ENCODE measurements at places on chromosomes 3 and 15.

DNA sequence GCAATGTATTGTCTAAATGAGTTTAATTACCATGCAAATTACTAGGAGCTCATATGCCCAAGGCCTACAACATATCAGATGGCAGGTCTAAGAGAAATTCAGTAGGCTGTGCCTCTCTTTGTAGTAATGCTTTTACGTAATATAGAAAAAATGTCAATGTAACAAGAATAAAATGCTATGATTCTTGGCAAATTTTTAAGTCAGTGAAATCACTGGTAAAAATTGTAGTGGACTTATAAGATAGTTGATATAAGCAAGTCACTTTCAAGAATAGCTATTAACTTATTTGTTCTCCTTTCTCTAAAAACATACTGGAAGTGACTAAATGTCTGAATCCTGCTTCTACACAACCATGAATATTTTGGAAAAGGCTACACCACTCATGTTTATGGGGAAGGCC lies 707.8 kb downstream of the TUSC7 start:
- no peak for DNase-seq

GRCh38 chr3:111610189-111610588 lies 15.0 kb upstream of the ZBED2 start:
- DNase-seq, result no peak

DNA sequence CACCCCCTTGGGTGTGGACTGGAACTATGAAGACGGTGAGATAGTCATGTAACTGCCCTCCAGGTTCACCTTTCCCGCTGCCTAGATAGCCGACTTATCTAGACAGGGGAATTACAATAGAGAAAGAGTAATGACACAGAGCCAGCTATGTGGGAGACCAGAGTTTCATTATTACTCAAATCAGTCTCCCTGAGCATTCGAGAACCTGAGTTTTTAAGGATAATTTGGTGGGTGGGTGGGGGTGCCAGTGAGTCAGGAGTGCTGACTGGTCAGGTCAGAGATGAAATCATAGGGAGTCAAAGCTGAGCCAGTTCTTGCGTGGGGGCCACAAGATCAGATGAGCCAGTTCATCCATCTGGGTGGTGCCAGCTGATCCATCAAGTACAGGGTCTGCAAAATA lies 19.7 kb upstream of the DNAJC19 start:
- no peak for DNase-seq

GRCh38 chr15:48798319-48798718 lies 12.6 kb downstream of the CEP152 start:
- DNase-seq, result no peak

- no peak for DNase-seq
Observed at GRCh38 chr3:166634091-166634746, 745.9 kb downstream of the ZBBX start.

DNA sequence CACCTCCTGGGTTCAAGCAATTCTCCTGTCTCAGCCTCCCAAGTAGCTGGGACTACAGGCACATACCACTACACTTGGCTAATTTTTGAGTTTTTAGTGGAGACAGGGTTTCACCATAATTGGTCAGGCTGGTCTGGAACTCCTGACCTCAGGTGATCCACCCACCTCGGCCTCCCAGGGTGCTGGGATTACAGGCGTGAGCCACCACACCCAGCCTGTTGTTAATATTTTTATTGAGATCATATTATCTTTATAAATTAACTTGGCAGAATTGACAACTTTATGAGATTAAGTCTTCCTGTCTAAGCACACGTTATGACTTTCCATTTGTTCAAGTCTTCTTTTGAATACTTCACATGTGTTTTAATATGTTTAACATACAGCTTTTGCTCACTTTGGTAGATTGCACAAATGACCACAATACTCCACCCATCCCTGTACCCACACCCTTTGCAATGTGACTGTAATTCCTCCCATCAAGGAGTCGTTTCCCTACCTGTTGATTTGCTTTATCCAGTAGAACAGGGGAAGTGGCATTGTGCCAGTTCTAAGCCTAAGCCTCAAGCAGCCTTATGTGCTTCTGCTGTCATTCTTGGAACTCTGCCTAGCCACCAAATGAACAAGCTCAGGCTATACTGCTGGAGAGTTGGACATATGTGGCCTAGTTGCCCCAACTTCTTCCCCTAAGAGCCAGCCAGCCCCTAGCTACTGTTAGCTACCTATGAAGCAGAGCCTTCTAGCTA lies 8.2 kb downstream of the XYLB start:
- no peak for DNase-seq

GRCh38 chr3:121963608-121964007 lies 58.4 kb downstream of the ILDR1 start:
- DNase-seq, result no peak

GRCh38 chr3:160638184-160638583 lies 38.8 kb upstream of the ARL14 start:
- no peak for DNase-seq

DNA sequence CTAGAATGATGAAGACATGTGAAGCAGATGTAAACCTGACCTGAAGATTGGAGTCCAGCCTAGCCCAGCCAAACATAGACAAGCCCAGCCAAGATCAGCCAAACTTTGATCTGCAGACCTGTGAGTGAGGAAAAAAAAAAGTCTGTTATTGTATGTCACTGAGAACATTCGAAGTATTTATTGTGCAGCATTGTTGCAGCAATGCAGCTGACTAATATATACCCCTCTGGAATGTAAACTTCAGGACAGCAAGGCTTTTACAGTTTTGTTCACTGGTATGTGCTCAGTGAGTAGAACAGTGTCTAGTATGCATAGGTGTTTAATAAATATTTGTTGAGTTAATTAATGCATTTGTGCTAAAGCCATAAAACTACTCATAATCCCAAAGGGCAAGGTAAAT lies 23.4 kb downstream of the TMEM202 start:
- DNase-seq, result no peak

DNA sequence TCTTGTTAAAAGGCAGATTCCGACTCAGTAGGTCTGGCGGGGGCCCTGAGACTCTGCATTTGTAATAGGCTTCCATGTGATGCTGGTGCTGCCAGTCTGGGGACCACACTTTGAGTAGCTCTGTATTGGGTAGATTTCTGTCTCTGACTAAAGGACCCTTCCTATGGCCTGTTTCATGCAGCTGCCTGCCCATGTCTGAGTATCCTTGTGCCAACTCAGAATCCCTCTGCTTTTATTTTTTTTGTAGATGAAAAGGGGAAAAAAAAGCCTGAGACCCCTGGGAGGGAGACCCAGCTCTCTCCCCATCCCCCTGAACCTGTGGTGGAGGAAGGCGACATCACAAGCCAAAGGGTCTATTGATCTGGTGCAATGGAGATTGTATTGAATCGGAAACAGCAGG lies 81.9 kb downstream of the EBLN2 start:
- DNase-seq, result no peak

GRCh38 chr3:108598375-108598774 lies 8.9 kb downstream of the DZIP3 start:
- no peak for DNase-seq

GRCh38 chr3:197305854-197306253 lies 7.4 kb upstream of the DLG1 start:
- DNase-seq, result no peak

DNA sequence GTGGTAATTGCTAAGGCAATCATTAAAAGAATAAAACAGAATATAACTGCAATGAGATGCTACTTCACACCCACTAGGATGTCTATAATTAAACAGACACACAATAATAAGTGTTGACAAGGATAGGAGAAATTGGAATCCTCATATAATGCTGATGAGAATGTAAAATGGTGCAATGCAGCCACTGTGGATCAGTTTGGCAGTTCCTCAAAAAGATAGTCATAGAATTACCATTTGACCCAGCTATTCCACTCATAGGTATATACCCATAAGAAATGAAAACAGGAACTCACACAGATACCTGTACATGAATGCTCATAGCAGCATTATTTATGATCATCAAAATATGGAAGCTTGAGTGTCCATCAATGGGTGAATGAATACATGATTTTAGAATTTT lies 9.6 kb upstream of the RNF111 start:
- DNase-seq, result no peak

- DNase-seq, result peak; percentile 53
Observed at GRCh38 chr15:52254391-52254790, 41.2 kb downstream of the MYO5C start.

GRCh38 chr3:172643506-172644179 lies 67.2 kb downstream of the NCEH1 start:
- no peak for DNase-seq

GRCh38 chr3:151201051-151201730 lies 1.8 kb downstream of the GPR171 start:
- DNase-seq, result no peak

DNA sequence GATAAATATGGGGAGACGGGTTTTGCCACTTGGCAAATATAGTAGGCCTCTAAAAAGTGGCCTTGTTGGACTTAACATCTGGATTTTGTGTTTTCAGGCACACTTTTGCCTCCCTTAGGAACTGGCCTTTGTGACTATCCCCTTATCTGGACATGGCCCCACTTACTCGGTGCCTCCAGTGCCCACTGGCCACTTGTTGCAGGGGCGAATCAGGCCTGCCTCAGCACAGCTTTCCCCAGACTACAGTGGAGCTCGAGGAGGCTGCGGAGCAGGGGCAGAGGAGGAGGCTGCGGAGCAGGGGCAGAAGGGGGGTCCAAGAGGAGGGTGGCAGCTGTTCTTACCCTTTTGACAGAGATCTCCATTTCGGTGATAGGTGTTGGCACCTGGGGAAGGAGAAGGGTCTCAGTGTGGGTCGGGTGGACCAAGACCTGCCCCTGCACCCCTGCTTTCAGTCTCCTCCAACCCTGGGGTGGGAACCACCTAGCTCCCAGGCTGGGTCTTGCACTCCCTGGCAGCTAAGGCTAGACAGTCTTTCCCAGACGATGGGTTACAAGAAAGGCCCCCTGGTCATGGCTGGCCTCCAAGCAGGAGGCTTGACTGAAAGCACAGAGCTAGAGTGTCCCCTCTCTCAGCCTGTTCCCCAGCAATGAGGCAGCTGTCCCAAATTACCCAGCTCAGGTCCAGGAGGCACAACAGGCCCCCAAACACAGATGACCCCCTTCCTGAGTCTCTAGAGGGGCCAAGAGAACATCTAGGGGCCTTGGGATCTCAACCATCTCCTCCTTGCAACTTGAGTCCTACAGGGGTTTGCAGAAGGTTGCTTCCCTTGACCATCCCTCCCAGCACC lies 6.1 kb downstream of the SEMA3G start:
- no peak for DNase-seq

- DNase-seq, result no peak
Observed at GRCh38 chr15:51377038-51377786, 35.8 kb downstream of the GLDN start.

DNA sequence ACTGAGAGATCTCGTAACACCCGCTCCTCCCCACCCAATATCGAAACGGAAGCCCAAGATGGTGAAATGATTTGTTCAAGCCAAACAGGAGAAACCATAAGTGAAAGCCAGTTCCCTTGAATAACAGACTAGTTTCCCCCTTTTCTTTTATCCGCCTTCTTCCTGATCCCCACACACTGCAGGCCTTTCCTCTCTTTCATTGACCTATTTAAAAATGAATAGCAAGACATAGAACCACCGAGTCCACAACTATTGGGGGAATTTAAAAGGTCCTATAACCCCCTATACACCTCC lies 382 bp upstream of the COX17 start:
- no peak for DNase-seq

DNA sequence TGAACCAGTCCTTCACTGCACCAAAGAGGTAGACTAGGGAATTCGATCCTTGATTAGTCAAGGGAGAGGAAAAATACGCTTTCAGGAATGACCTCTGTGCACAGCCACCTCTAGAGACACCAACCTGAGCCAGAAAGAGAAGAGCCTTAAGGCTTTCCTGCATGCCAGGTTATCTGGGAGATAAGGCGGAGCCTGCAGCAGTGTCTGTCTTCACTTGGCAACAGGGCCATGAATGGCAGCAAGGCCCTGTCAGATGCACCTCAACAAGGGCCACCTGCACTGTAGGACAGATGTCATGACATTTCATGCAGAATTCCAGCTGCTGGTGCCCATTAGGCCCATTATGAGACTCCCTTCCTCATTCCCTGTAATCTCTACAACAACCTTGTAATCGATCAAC lies 88.1 kb downstream of the MEX3B start:
- DNase-seq, result no peak

DNA sequence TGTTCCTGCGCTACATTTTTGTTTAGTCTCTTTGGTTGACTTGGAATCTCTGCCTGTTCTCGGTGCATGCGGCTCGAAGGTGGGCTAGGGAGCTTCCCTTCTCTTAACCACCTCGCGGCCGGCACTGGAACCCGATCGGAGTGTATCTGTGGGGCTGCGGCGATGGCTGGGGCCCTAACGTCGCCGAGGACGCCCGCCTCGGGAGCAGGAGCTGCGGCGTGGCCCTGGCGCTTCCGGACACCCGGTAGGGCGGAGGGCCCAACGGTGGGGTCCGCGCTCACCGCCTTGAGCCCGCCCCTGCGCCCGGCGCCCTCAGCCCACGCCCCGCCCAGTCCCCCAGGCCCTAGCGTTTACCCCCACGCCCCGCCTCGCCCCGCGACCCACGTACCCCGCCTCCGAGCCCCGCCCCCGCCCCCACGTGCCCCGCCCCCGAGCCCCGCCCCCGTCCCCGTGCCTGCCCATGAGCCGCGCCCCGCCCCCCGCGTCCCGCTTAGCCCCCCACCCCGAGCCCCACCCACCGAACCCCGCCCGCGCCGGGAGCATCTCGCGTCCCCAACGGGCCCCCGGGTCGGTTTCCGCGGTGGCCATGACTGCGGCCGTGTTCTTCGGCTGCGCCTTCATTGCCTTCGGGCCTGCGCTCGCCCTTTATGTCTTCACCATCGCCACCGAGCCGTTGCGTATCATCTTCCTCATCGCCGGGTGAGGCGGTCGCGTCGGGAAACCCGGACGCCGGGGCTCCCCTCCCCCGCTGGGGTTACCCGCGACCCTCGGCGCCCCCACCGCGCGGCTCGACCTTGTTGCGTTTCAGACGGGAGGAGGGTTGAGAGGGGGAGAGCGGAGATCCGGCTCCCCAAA lies at the start of gene APH1B:
Gene APH1B (plus strand): TSS at position 568 of the 855 bp plus-strand sequence. CDS start 19 bp downstream, at position 587.
- DNase-seq, result peak; percentile 88

DNA sequence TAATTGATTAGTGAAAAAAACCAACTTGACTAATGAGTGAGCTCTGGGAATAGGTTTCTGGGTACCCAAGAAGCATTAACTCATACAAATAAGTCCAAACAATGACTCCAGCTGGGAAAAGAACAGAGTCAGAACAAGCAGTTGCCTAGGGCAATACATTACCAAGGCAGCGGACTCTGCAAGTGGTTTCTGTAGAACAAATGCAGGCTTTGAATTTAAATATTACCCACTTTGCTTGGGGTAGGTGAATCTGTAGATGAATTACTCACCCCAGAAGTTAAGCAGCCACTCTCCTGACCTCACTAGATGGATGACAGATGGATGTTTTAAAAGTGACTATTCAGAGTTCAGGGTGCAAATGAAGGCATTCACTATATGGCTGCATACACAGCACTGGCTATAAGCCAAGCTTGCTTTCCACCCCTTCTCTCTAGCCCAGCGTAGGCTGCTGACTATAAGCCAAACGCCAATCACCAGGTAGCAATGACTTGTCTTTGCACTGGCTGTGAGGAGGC lies 73.1 kb upstream of the BHLHE40 start:
- DNase-seq, result no peak

Data from germinal center (tissue), 1 donor.